ENCODE measurements at places on chromosomes 3 and 15.

DNA sequence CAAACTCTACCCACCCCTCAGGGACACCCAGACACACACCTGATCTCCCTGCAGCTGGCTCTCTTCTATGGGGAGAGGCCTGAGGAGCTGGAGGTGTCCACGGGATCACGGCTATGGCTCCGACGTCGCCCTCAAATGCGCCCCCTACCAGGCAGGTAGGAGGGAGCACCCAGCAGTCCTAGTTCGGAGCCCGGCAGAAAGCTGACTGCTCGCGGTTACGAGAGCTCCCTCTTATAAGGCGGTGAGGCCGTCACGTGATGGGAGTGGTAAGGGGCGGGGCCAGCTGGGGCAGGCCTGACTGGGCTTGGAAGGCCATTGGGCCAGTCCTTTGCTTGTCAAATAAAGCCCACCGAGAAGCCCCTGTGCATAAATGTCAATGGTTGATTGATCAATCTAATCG is at the start of gene PRR20G:
TSS of gene PRR20G (minus strand) at position 207 of the 400 bp plus-strand sequence. CDS start 681 bp downstream, outside the sequence.
- DNase-seq = no peak

DNA sequence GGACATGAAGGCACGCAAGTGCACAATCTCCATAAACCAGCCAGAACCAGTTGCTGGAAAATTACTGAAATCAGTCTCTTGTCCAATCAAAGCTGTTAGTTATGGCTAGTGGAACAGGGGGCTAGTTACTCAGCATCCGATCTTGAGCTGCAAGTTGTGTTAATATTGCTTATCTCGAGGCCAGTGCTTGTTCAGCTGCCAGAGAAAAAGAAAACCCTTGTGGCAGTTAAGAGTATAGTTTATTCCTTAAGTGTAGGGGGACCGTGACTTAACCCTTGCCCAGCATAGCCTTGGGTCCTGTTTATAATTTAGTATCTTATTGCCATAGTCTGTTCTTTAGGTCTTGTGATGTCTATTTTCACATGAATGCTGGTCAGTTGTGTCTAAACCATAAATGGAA is 268.5 kb downstream of the CD47 start:
- no peak for DNase-seq

DNA sequence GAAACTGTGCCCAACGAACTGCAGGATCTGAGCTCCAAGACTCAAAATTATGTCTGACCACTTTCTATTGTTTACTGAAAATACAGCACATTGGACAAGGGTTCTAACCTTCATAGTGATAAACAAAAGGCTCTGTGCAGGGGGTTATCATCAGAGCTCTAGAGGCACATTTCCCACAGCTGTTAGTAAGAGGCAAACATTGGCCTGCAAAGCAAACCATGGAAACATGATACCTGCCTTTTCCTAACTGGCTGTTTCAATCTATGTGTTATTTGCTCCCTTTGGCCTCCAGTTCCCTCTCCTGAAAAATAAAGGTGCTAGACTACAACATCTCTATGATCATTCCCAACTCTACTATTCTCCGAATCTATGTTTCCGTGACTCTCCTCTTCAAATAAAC is 159.7 kb upstream of the ARHGEF26 start:
- no peak for DNase-seq

DNA sequence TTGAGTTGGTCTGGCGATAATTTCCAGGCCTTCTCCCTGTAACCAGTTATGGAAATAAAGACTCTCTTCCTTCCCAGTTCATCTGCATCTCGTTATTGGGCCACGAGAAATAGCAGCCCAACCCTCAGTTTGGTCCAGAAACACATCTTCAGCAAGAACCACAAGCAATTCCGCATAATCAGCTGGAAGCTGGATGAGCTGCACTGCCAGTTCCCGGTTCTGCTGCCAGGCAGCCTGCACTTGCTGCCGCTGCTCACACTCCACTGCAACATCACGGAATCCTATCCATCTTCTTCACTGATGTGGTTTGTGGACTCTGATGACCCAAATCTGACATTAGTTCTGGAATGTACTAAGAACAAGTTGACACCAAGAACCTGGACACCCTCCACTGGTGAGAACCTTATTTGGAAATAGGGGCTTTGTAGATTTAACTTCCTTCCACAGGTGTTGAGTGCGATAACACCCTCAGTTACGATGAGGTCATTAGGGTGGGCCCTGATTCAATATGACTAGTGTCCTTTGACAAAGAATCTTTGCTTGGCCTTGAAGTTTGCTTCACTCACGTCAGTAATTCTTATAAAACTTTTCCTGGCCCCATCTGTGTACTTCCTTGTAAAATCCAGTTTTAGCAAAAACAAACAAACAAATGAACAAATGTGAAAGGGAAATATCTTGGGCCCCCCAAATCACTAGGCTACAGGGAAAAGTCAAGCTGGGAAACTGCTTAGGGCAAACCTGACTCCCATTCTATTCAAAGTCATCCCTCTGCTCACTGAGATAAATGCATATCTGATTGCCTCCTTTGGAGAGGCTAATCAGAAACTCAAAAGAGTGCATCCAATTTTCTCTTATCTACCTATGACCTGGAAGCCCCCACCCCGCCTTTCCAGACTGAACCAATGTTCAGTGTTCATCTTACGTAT is 221.9 kb upstream of the PROK2 start:
- DNase-seq = no peak

DNA sequence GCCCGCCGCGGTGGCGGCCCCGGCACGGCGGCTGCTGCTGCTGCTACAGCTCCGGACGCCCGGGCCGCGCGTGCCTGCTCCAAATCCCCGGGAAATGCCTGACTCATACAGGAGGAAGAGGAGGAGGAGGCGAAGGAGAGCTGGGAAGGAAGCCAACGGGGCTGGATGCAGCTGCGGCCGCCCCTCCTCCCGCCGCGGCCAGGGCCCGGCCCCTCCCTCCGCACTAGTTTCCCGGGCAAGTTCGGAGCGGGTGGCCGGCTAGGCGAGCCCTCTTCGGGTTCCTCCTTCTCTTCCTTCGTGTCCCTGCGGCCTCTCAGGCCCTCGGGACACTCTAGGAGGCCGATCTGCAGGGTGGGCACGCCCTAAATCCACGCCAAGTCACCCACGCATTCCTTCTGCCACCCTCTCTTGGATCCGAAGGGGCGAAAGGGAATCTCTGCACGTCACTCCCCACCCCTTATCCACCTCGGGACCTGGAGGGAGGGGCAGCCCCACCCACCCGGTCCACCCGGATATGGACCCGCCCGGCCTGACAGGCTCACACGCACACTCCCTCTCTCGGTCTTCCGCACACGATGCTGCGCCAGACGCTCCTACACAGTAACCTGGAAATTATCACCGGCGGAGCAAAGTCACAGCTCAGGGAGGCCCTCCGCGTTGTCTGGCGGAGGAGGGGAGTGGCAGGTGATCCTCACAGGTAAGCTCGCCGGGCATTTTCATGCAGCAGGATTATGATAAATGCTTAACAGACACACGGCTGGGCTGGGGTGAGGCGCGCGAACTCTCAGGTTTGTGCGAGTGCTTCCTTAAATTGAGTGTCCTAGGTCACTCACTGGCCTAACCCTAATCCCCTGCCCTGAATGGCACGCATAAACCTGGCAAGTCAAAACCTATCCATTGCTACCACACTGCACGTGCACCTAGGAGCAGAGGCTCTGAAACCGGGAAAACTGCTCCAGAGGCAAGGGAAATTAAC is at the start of the genes OSBPL10 and ZNF860:
TSS of gene OSBPL10 (minus strand) at position 57 of the 976 bp plus-strand sequence. CDS start 83 bp downstream, outside the sequence.
TSS of gene ZNF860 (plus strand) at position 545 of the 976 bp plus-strand sequence. CDS start 7,330 bp downstream, outside the sequence.
- peak; percentile 28 for DNase-seq

DNA sequence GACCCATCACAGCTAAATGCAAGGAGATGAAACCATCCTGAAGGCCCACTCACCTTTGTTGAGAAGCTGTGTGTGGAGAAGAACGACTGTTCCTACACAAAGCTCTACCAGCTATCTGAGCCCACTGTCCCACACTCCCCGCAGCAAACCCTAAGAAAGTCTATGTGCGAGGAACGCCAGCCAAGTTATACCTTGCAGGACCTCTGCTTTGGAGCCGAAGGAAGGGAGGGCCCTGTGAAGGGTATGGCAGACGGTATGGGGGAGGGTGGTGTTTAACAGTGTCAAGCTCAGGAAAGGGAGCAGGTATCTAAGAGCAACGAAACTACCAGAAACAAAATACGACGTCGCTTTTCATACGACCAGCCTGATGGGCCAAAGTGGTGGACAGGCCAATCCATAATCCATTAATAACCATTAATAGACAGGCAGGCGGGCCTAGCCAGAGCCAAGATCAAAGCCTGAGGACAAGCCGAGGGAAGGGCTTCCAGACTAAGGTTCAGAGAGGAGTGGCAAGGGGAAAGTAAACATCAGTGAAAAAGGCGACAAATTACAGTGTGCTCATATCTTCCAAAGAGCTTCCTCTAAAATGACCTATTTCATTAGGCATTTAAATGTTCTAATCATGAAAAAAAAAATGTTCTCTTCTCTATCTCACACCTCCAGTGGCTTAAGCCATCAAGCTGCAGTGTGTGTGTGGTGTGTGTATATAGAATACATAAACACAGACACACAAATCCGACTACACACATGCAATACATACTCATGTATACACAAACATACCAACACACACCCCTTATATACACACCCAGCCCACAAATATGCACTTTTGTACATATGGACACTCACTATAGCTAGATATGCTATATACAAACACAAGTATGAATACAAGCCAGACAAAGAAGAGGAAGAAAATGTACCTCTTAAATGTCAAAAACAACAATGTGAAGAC is 43.9 kb downstream of the PTPN23 start:
- DNase-seq = no peak

GRCh38 chr3:150936693-150937092 is 31.5 kb upstream of the MINDY4B start:
- DNase-seq = no peak

DNA sequence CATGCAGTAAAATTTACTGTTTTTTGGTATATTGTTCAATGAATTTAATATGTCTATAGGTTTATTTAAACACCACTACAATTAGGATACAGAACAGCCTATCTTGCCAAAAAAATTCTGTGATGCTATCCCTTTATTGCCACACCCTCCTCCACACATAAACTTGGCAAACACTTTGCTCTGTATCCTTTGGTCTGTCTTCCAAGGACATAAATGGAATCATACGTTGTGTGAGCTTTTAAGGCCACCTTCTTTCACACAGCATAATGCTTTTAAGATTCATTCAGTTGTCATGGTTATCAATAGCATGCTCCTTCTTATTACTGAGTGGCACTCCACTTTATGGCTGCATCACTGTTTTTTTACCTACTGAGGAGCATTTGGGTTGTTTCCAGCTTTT is 71.5 kb downstream of the CERS3 start:
- DNase-seq = peak; percentile 5

GRCh38 chr3:8317661-8318649 is 183.7 kb upstream of the LMCD1 start:
- DNase-seq = no peak
